Midbrain (tissue), 1 donor: ENCODE measurements at places on chromosomes 12 and 14.
A peak's percentile ranks its signal among the peaks of the same experiment; 100 is the strongest.

DNA sequence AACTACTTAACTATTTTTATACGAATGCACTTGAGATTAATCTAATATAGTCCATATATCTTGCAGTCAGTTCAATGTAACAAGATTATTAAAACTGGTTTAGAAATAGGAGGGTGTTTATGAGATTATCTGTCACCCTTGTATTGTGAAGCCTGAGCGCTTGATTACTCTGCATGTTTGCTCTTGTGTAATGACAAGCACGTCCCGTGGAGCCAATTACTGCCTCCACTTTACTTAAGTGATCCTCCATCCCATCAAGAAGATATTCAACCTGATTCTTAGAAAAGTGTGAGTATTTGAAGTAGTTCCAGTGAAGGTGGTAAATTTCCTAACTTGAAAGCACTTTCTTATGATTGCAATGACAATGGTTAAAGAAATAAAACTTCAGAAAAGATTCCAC, 415.2 kb upstream of the GARIN6 start:
- no peak for DNase-seq

- peak; percentile 81 for DNase-seq
Measured at GRCh38 chr12:49232940-49233841, 31.7 kb upstream of the TUBA1C start.

DNA sequence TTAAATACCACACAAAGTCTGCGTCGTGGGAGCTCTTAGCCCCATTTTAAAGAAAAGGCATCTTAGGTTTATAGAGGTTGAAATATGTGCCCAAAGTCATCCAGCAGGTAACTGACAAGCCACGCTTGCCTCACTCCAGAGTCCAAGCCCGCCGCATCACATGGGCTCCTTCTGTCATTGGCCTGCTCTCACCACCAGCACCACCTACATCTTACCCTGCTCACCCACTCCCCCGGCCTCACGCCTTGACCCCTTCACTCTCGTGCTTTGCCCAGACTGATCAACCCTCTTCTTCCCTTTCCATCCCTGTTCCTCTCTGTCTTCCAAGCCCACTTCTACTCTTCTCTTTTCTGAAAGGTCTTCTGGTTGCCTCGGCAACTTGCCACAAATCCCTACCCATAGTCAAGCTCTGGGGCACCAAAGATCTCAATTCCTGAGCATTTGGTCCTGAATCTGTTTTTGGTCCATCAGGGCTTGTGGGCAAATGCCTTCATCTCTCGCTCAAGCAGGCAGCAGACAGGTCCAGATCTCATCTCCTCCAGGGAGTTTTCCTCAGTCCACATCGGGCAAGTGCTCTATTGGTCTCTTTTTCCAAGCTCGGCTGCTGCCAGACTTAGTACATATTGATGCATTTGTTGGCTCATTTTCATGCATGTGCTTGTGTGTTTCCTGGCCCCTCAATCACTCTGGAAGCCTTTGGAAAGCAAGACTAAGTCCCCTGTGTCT, 3.5 kb upstream of the KRT1 start:
- DNase-seq: no peak

- peak; percentile 49 for DNase-seq
Measured at GRCh38 chr14:66624336-66624937, 116.5 kb downstream of the GPHN start.
